GF-D8 (cell line): ENCODE measurements at places on chromosomes 2 and 18.
A peak's percentile ranks its signal among the peaks of the same experiment; 100 is the strongest.

GRCh38 chr2:219279916-219280516 is 850 bp downstream of the DNAJB2 start:
- DNase-seq: no peak

DNA sequence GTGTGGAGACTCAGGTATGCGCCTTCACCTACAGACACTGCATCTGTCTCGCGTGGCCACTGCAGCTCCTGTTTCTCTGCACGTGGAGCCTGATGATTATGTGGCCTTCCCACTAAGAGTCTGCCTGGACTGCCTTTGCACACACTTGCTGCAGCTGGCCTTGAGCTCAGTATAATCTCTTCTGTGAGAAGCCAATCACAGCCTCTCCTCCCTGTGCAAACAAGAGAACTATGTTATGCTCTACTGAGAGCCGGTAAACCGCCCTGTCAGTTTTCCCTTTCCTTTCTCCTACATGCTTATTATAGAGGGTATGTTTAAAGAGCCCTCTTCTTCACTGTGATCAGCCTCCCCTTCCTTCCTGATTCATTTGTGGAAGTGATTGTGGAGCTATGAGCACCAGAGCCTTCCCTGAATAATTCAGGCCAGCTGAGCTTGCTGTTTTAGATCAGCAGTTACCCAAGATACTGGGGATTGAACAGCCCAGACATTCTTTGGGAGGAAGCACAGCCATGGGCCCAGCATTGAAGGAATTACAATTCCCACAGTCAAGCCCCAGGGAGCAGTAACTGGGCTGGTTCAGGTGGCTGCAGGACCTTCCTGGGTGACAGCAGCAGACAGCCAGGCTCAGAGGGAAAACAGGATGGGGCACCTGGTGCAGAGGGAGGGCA is 3.7 kb upstream of the TGFA start:
- DNase-seq: no peak

- DNase-seq: peak; percentile 69
Measured at GRCh38 chr2:48448274-48449061, 81.5 kb upstream of the STON1 start.

DNA sequence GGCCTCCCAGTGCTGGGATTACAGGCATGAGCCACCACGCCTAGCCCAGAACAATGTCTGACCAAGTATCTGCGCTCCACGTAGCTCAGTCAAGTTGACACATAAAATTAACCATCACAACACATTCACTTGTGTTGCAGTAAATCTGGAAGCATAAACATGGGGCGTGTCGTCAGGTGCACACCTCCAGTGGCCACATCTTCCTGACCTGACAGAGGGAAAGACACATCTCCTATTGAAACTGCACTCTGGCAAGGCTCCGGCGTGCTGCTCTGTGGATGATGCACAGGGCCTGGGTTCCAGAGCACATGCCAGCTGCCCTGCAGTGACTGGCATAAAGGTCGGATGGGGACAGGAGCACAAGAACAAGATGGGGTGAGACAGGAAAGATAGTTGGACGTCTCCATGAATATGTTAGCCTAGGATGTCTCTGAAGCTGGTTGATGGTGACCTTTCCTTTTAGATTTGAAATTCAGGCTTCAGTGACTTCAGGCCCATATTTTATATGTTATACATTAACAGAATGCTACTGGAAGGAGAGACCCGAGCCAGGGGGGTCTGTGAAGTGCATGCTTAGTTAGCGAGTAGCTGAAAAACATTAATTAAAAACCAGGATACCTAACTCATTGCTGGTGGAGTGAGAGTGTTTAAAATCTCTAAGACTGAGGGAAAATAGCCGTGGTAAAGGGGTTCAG is 10.9 kb downstream of the IMPA2 start:
- DNase-seq: no peak

DNA sequence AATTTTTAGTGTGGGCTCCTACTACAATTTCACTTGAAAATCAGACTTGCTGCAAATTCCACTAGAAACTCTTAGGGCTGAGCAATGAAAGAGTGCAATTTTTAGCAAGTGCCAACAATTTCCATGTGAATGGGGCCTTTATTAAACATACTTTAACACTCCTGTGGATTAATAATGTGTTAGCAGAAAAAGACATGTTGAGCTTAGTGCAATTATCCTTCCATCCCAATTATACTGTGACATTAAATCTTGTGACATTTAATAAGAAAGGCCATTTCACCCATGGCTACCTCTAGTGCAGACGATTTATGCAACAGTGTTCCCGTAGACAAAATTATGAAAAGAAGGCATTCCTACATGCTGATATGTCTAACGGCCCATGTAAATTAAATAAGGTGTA is 639.7 kb downstream of the STK39 start:
- DNase-seq: no peak

GRCh38 chr2:109439986-109440385 is 173.8 kb downstream of the SEPTIN10 start:
- no peak for DNase-seq

DNA sequence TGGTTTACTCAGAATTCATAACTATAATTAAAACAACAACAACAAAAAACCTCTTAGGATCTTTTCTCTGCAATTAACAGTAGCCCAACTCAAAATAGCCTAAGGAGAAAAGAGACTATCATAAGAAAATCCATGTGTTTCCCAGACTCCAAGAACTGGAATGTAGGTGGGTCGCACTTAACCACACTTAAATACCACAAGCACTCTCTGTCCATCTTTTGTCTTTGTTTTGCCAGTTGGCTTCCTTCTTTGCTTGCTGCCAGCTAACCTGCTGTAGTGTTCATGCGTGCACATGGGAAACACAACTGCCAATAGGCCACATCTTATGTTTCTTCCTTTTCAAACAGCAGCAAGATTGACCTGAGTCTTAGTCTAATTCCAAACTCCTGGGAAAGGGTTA is 24.1 kb upstream of the ACVR1 start:
- DNase-seq: no peak

DNA sequence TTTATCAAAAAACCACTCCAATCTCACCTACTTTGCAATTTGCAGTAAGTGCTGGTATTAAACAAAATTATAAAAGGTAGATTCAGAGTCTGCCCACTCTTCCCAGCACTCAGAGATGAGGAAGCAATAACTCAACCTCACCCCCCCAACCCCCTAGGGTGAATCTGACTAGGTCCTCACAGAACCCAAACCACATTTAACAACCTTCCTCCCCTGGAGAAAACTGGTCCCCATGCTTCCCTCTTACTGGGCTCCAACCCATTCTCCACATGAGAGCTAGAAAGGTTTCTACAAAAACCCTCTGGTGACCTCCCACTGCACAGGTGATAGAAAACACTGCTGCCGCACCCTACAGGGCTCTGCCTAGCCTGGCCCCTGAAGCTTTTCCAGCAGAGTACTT is 40.5 kb upstream of the BMP10 start:
- DNase-seq: no peak

DNA sequence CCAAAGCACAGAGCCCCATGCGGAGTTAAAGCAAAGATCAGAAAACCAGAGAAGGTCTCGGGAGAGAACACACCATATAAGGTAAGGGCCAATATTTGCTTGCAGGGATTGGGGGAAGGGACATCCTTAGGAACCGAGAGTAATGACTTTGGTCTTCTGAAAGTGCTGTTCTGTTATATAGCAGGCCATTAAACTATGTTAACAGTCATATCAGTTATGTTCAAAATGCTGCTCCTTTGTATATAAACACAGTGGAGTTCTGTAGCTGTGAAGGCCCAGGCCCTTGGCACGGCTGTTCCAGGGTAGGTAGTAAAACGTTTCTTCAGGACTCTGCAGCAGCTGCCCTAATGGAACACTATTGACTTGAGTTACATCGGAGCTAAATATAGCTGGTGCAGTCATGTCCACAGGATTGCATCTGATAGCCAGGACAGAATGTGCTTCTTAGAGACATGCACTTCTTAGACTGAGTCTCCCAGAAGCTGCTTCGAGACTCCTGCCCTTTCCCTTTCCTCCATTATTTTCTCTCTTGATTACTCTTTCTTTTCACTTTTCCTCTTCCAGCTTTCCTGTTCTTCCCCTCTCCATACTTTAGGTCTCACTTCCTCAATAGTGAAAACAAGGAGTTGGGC is 122.4 kb downstream of the SETBP1 start:
- DNase-seq: no peak

DNA sequence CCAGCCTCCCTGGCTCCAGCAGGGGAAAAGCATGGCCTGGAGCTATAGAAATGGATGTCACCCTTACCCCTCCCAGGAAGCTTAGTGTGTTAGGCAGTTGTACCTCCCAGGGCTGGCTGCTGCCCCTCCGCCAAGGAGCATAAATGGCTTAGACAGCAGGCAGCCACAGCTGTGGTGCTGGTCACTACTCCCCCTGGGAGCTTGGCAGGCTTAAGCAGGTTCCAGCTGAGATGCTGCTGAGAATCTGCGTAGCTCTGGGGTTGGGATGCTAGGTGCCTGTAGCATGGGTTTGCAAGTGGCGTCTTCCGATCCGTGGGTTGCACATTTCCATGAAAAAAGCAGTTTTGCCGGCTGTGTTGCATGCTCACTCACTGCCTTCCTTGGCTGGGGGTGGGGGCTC is 369.7 kb downstream of the CTNNA2 start:
- no peak for DNase-seq

DNA sequence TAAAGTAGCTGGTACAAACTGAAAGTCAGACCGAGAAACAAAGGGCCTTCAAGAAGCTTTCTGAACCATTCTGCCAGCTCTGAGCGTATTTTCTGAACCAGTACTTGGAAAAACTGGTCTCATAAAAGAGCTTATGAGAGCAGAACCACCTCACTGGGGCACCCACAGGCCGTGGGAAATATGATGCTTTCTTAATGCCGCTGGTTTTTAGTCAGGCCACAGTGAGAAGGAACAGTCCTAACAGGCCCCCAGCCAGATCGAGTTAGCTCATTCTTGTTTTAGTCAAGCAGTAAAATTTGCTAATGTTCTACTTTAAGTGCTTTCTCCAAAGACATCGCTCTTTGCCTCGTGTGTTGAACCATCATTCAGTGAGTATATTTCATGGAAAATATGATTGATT is 12.7 kb upstream of the NOSTRIN start:
- no peak for DNase-seq

DNA sequence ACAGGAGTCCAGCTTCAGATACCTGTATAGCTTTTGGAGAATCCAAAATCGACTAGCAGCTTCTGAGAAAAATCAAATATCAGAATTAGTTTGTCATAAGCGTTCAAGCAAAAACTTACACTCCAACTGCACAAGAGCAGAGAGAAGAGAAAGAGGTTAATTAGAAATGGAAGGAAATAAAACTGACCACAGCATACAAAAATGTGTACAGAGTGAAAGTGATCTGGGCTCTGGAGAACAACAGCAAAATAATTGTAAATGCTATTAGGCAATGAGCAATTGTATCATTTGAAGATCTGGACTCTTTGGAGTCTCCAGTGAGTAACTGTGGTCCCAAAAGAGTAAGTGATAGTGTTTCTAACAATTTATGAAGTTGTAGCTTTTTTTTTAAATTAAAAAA is 867.3 kb downstream of the TRIB2 start:
- no peak for DNase-seq

- no peak for DNase-seq
Measured at GRCh38 chr18:44741511-44741910, 60.8 kb downstream of the SETBP1 start.

DNA sequence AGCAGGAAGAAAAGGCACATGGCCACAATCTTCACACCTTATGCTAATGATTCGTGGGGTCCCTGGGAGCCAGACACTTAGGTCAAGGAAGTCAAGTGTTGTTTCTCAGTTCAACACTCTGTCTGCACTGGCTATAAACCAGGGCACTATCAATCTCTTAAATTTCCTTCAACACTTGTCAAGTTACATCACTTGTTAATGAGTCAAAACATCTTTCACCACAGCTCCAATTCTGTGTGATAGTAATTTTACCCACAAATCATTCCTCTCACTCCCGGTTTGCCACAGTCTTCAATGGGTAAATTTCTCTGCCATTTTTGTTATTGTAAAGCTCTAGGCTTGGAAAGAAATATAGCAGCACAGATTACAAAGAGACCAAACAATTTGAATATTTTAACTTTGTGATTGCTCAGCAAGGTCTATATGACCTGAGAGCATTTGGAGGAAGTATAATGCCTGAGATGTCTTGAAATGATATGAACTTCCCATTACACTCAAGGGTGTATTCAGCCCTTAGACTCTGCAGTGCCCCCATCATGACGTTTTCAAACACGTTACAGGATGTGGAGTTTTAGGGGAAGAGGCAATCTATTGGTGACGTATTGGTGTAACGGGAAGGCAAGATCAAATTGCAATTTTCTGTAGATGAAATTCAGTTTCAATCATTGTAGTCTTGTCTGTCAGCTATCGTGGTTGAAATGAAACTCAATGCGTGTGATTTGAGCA is 78.7 kb downstream of the ICOS start:
- DNase-seq: no peak

- no peak for DNase-seq
Measured at GRCh38 chr2:207055257-207055656, 110.5 kb downstream of the KLF7 start.

- no peak for DNase-seq
Measured at GRCh38 chr18:68447286-68447685, 267.6 kb downstream of the TMX3 start.

DNA sequence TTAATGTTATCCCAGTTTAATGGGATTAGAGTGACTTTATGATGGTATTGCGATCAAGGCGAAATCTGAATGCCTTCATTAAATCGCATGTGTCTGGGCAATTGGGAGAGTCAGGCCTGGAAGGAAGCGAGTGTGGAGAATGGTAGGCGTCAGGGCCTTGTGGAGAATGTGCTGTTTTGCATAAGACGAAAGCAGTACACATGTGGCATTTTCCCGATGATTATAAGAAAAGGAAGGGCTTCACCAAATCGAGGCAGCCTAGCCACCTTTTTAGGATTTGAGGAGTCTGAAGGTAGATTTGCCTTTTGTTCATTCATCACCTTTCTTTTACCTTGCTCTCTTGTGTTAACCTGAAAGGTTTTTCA is 1.0 kb downstream of the ZNF532 start:
- no peak for DNase-seq

GRCh38 chr2:206563374-206563773 is 78.9 kb upstream of the FAM237A start:
- no peak for DNase-seq

DNA sequence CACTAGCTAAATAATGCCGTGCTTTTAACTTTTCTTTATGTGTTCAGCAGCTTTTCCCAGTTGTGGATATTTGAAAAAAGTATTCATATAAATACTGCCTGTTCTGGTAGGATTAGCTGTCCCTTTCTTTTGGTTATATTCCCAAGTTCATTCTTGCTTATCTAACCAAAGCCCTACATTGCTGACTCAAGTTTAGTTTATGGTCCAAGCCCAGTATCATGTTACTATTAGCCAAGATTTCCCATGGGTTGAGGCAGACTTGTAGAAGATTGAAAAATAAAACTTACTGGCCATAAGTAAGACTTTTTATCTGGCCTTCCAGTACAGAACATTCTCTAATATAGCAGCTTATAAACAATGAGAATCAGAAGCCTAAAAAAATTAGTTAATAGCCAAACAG is 49.7 kb upstream of the NFE2L2 start:
- no peak for DNase-seq

DNA sequence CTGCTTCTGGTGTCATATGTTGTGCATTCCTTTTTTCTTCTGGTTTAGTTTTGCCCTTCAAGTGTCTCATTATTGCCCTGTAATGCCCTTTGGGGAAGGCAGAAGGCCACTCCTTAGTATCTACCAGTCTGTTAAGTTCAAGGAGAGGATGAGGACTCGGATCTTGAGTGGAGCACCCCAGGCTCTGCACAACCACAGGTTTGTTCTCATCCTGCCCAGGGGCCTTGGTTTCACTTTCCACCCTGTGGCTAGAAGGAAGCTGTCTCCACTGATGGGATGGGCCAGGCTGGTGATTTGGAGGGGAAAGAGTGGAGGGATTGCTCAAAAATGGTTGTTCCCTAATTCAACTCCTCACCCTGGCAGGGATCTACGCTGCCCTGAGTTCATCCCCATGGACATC is 30.2 kb upstream of the RAB11FIP5 start:
- DNase-seq: no peak

GRCh38 chr2:74077636-74078035 is 70.1 kb downstream of the BOLA3 start:
- DNase-seq: no peak
